ENCODE measurements at places on chromosomes 11 and 22. TPM values are rescaled to one million over a fixed set of nuclear protein-coding genes. Genes with fewer than 3 reads are reported as not detected.

Gene ADAMTS8
- not detected for total RNA-seq

Gene SOX10
- not detected for total RNA-seq

Gene RIMBP3B
- 0.22 TPM for total RNA-seq

Gene FHIP1B
- 11.8 TPM for total RNA-seq

Gene KRTAP5-5
- not detected for total RNA-seq

Gene SCGB1D2
- total RNA-seq: not detected

Gene RIMBP3C
- total RNA-seq: 0.32 TPM

Gene ART5
- total RNA-seq: 0.26 TPM

Gene C22orf31
- not detected for total RNA-seq

Gene DEPDC5
- total RNA-seq: 17.2 TPM

Gene VWCE
- total RNA-seq: 1.3 TPM

Gene GAB2
- 19.9 TPM for total RNA-seq

Gene MS4A2
- not detected for total RNA-seq

Gene SLC1A2
- 0.39 TPM for total RNA-seq

Measured in articular chondrocyte of knee joint (primary cell).